ENCODE measurements at places on chromosomes 16 and 17.

DNA sequence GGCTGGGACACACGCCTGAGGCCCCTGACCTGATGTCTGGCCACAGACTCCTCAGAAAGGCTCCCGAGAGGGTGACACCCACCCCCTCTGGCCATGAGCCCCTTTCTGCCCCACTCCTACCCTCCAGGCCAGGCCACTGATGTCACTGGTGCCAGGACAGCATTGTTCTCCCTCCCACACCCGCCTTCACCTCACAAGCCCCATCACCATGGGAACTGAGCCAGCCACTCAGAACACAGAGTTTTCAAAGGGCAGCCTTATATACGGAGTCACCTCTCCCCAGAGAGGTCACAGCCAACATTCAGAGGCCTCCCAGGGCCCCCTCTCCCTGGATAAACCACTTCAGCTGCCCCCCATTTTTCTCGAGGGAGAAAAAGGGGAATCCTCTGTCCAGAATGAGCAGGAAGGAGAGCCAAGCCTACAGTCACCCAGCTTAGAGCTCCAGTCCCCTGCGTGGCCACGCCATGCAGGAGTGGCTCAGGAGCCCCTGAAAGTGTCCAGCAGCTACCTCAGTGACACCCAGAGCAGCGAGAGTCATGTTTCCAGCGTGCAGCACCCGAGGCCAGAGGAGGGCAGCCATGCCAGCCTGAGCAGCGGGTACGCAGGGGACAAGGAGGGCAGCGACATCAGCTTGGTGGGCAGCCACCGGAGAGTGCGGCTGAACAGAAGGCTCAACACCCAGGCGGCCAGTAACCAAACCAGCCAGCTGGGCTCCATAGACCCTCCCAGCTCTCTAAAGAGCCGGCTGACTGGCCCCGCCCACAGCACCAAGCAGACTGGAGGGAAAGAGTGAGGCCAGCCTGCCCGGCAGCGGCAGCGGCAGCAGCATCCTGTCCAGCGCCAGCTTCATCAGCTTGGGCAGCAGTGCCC lies at the start of gene C16orf82:
Gene C16orf82, plus strand, starts transcription at position 260 of the 870 bp plus-strand sequence.
- DNase-seq: no peak

GRCh38 chr17:80821546-80821945 lies 170.1 kb upstream of the CHMP6 start:
- DNase-seq: no peak

- DNase-seq: no peak
These were observed 85.9 kb downstream of the TBC1D16 start for GRCh38 chr17:79949656-79950209.

DNA sequence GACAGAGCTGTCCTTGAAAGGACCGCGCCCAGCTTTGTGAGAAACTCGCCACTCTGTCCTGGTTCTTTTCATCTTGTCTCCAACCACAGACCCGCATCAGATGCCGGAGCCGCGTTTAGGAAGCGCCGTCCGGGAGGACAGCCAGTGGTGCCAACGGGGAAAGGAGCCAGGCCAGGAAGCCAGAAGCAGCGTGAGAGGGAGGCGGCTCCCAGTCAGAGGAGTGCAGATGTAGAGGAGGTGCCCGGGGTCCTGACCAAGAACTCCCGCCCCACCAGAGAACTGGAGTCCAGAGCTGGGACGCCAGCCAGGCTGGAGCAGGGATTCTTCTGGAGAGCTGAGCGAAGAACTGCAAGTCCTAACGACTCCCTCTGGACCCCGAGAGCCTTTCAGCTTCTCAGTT lies 49.3 kb upstream of the TNRC6C start:
- no peak for DNase-seq
